ENCODE measurements at places on chromosomes 3 and 15.

DNA sequence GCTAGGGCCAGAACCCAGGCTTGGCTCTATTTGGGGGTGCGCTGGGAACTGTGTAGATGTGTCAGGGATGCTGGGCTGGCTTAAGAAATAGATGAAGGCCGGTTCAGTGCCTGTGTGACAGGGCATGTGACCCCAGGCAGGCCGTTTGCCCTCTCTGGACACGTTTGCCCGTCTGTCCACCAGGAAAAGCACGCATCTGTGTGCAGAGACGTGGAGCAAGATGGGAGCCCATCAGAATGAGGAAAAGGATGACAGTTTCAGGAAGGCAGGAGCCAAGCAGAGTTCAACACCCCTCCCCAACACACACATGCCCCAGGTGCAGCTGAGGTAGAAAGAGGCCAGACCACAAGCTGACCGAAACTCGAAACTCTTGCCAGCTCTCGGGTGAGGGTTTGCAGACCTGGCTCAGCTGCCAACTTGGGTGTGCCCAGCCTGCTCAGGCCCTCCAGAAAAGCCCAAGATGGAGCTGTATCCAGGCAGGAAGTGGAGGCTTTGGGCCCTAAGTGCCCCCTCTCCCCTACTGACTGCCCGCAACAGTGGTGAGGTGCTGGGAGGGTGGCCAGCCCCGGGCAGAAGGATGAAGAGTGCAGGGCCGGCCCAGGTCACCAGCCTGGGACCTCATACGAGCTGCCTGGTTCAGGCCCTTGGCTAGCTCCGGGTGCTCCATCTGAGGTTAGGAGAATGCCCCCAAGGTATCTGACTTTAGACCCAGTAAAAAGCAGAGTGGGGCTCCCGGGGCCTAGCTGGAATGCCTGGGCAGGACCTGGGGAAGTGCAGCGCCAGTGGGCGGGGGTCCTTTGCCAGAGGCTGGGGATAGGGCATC is 10.2 kb upstream of the MESP1 start:
- no peak for DNase-seq

- DNase-seq: no peak
These were observed 244.4 kb downstream of the UACA start for GRCh38 chr15:70519004-70519365.

DNA sequence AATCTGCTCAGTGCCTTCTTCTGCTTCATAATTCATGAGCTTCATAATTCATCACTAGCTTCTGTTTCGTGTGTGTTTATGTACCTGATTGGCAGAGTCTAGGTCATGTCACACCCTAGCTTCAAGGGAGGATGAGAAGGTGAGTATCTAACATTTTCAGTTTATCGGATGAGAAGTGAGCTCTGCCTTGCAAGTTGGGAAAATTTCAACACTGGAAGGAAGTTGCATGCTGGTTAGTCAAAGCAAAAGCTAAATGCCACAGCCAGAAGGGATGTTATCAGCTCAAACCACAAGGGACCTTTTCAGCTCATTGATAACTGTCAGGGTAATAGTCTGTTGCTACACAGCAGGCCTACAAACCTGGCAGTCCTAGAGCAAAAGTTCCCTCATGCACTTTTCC is 7.3 kb upstream of the TNFSF10 start:
- no peak for DNase-seq

GRCh38 chr15:70279096-70279495 is 181.4 kb upstream of the TLE3 start:
- DNase-seq: no peak

GRCh38 chr3:151345859-151346258 is 16.5 kb upstream of the P2RY13 start:
- DNase-seq: no peak

DNA sequence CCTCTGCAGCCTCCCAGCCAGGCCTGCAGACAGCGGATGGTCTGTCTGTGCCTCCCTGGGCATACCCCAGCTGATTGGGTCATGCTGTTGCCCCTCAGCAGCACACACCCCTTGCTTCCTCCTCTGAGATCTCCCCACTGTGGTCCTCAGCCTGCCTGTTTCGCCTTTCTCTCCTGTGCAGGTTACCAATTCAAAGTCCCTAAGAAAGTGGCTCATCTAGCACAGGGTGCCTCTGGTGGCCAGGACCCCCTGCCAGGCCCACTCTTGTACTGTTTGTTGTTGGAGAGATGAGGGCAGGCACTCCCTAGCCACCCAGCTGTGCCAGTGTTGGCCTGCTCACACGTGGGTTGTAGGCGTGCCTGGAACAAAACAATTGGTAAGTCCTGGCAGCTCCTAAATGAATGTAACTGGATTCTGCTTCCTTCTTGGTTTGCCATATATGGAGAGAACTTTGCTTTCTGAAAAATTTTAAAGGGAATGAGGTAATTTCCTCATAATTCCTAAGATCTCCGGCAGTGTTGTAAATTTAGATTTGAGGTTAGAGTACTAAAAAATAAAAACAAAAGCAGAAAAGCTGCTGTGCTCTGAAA is 213.2 kb upstream of the IL12A start:
- DNase-seq: no peak

DNA sequence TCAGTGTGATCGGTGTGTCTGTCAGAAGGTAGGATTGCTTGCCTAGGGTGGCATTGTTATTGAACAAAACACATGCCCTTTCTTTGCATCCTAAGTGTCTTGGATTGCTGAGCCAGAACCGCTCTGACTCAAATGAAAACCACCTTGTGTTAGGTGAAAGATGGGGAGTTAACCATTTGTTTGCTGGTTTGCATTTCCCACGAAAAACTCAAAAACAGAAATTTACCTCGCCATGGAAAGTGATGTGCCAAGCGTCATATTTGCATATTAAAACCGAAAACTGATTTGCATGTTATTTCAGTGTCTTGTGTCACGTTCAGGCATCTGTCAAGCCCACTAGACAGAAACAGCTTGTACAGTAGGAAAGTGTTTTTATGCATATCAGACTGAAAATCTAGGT is 474.6 kb upstream of the TPRG1 start:
- no peak for DNase-seq

Measured in colonic mucosa (tissue), 4 donors.